ENCODE measurements at places on chromosomes 4 and X.

- DNase-seq: no peak
Measured at GRCh38 chr4:140257461-140258305, 103.7 kb upstream of the MAML3 start.

GRCh38 chr4:65624651-65625050 is 45.6 kb downstream of the EPHA5 start:
- DNase-seq: no peak

DNA sequence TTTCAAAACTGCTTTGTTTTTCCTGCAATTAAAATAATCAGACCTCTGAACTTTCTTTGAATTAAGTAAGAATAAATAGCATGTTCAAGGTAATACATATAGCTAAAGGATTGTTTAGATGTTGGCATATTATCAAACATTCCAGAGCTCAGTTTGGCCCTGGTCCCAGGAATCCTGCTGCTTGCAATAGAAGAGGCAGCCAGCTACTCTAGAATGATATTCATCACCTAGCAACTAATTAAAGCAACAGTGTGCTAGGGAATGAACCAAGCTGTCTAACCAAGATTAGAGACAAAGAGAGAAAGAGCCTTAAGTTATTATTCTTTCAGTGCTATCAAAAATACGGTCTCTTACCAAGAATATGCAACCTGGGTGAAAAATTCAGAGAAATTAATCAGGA is 460.9 kb downstream of the GABRG1 start:
- DNase-seq: peak; percentile 23

DNA sequence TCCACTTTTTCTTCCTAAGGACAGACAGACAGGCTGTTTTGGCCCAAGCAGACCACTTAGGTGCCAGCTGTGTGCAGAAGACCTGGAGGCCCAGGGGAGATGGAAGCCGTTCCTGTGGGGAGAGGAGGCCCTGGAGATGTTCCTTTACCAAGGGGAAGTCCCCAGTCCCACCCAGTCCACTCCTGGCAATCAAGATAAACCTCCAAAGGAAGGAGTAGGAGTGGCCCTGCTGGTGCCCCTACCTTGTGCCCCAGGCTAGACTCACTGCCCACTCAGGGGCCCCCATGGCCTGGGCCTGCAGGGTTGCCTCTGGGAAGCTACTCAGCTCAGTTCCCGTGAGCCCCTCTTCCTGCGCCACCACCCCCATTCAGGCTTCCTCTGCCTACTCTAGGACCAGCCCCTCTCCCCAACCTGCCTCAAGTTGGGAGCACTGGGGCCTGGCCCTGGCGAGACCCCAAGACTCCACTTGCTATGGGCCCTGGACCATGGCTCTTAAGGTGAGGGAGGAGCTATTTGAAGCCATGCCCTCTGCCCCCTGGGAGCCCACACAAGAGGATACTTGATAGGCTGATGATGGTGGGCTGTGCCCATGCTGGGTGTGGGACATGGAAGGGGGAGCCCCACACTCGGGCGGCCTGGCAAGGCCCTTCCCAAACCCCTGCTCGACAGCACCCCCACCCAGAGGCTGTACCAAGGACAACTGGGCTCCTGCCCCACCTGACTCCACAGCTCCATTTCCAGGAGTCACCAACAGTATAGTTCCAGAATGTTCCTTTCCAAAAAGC is 24.8 kb upstream of the RNF4 start:
- no peak for DNase-seq

GRCh38 chr4:146465628-146466027 is 56.1 kb downstream of the SLC10A7 start:
- DNase-seq: no peak

DNA sequence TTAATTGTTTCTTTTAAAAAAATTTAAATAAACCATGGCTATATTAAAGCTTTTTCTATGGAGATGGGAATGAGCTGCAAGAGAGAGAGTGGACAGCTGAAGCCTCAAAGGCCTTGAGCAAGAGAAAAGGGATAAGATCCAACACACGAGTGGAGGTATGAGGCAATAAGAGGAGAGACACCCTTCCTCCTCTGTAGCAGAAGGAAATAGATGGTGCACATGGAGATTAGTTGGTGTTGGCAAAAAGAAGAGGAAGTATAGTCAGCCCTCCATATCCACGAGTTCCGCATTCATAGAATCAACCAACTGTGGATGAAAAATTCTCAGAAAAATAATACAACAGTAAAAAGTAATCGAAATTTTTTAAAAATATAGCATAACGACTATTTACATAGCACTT is 3.2 kb downstream of the CXorf38 start:
- DNase-seq: no peak

DNA sequence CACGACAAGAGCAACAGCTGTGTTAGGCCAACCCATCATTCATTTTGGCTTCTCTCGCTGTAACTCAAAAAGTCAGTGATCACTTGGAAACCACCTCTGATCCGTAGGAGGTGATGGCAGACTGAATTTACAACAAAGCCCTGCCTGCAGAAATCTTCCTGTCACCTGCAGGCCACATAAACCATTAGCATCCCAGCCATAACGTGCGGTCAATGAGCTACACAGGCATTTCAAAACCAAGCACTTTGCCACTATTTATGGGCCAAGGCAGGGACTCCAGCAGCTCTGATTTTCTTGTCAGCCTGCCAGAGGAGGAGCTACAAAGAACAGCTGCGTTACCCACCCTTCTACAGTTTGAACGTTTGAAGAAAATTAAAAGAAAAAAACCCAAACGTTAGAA is 228.1 kb upstream of the PPARGC1A start:
- no peak for DNase-seq

GRCh38 chr4:24130637-24131036 is 240.8 kb upstream of the PPARGC1A start:
- no peak for DNase-seq

DNA sequence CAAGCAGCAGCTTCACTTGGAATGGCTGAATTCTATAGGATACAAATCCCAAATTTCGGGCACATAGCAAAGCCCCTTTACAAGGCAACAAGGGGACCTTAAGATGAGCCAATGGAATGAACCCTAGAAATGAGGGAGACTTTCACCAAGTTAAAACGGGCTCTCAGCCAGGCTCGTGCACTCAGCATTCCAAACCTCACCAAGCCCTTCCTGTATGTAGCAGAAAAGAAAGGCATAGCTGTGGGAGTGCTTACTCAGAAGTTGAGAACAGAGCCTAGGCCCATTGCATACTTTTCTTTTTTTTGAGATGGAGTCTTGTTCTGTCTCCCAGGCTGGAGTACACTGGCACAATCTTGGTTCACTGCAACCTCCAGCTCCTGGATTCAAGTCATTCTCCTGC is 10.8 kb upstream of the HERC5 start:
- DNase-seq: no peak

DNA sequence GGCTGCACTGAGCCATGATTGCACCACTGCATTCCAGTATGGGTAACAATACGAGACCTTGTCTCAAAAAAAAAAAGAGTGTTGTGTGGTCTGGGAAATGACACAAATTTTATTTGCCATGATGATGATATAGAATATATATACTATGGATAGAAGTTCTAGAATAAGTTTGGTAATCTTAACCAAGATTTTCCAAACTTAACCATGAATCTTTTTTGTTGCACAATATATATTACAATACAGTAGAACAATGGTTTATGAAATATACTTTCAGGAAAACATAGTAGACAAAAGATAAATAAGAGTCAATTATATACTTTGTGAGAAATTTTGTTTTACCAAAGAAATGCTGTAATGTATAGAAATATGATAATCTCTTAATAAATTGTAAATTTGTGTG is 34.8 kb downstream of the MFSD8 start:
- no peak for DNase-seq

- DNase-seq: no peak
Measured at GRCh38 chrX:118360429-118361125, 14.7 kb downstream of the WDR44 start.

DNA sequence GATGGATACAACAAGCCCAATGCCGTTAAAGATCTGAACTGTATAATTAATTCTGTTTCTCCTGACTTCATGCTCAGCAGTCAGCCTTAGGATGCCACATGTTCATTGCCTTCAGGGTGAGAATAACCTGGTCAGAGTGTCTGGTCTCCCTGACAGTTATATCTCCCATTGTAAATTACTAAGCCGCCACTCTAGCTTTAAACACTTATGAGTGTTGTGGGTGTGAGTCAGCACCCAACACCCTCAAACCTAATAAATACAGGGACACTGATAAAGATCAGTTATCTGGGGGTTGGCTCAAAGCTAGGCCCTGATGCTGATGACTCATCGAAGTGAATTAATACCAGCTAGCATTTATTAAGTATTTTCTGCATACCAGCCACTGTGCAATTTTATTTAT is 64.9 kb upstream of the DYNLT3 start:
- DNase-seq: no peak

DNA sequence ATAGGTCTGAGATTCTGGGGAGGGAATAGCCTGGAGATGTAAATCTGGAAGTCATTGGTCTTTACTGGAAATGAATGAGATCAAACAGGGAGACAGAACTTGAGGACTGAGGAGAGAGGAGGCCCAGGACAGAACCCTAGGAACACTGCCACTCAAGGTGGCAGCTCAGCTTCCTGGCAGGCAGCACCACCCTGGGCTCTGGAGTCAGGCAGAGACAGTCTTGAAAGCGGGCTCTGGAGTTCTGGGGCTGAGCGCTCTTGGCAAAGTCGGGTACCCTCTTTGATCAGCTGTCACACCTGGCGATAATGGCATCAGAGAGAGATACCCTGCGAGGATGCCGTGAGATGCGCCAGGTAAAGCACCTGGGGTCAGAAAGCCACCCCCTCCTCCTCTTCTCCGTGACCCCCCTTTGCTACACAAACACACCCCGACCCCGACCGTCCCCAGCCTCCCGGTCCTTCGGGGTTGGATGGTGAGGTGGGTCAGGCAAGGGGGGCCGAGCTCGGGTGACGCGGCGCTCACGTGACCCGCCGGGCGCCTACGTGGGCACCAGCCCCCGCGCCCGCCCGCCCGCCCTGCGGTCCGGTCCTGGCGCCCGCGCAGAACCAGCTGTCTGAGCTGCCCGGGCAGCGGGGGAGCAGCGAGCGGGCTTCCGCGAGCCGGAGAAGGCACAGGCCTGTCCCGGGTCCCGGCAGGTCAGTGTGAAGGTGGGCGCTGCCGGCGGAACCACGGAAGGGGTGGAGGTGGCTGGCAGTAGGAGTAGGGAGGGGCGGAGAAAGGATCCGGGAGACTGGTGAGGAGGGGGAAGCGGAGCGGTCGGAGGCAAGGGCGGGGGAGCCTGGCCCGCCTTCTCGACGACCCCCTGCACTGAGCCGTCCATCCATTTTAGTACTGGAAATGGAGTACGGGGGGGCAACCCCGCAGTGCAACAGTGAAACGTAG is at the start of gene TCEAL3:
TCEAL3 (plus strand) TSS at position 600 of the 942 bp plus-strand sequence. CDS start 1,102 bp downstream, outside the sequence.
- no peak for DNase-seq

GRCh38 chrX:138856881-138857604 is 145.5 kb upstream of the FGF13 start:
- no peak for DNase-seq

DNA sequence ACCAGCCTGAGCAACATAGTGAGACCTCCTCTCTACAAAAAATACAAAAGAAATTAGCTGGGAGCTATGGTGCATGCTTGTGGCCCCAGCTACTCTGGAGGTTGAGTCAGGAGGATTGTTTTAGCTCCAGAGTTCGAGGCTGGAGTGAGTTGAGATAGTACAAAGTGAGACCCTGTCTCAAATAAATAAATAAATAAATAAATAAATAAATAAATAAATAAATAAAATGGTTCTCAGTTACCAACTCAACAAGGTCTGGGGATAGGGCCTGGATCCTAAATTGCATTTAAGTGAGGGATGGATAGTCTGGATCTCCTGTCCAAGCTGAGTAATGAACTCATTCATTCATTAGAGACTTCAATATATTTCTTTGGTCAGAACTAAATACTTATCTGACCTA is 115.7 kb upstream of the IL1RAPL2 start:
- DNase-seq: no peak

GRCh38 chr4:149796381-149796780 is 19.3 kb downstream of the IQCM start:
- no peak for DNase-seq

DNA sequence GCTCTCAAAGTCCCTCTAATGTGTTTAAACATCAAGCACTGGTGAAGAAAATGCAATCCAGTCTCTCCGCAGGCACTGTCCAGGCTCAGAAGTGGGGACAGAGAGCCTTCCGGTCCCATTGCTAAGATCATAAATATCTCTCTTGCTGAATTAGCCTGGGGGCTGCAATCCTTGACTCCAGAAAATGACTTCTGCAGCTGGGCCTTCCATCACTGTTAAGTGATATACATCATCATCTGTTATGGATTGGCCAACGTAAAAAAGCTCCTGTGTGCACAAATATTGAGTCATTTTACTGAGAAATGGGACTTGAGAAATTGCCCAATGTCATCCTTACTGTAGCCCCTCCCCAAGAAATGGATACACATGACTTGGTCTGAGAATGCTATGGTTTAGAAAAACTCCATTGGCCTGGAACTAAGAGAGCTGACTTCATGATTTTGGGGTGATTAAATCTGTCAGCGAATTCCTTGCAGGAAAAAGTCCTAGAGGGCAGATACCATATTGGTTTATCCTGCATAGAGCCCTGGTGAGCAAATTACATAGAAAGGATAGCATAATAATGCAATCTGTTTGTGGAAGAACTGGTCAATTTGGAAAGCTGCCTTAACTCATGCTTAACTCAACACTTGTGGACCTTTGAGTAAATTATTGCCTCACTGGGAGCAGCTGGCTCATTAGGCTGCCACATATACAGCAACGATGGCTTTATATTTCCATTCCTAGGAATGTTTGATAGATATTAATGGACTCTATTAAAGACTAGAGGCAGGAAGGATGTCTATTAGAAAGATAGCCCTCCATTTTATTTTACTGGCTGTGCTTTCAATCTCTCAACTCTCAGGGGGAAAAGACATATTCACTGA is 346.1 kb downstream of the GBA3 start:
- DNase-seq: no peak

GRCh38 chrX:32185160-32185559 is 1026.2 kb downstream of the DMD start:
- no peak for DNase-seq

DNA sequence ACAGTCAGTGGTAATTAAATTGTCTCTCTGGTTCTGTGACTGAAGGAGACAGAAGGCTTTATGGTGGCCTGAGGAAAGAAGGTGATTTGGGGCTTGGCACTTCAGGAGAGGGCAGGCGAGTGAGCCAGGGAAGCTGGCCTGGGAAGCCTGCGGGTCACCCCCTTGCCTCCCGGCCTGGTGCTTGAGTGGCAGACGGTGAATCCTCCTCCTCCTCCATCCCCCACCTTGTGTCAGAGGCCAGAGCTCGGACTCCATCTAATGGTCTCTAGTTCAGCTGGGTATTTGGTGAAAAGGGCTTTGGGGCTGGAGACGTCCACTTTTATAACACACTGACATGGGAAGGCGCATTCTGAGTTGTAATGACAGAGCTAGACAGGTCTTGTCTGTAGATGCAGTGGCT is 8.7 kb downstream of the TMEM187 start:
- DNase-seq: no peak

DNA sequence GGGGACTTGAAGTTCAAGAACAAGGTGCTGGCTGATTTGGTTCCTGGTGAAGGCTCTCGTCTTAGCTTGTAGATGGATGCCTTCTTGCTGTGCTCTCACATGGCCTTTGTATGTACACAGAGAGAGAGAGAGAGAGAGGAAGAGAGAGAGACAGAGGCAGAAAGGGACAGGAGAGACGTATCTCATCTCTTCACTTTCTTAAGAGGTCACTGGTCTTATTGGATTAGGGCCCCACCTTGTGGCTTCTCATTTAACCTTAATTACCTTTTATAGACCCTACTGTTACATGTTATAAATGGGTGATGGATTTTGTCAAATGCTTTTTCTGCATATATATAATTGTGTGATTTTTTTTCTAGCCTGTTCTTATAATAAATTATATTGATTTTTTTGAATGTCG is 1444.2 kb downstream of the ADGRL3 start:
- no peak for DNase-seq
